ENCODE measurements at places on chromosomes 11 and 22.

GRCh38 chr22:23829845-23830372, 8.9 kb downstream of the DERL3 start:
- no peak for DNase-seq

DNA sequence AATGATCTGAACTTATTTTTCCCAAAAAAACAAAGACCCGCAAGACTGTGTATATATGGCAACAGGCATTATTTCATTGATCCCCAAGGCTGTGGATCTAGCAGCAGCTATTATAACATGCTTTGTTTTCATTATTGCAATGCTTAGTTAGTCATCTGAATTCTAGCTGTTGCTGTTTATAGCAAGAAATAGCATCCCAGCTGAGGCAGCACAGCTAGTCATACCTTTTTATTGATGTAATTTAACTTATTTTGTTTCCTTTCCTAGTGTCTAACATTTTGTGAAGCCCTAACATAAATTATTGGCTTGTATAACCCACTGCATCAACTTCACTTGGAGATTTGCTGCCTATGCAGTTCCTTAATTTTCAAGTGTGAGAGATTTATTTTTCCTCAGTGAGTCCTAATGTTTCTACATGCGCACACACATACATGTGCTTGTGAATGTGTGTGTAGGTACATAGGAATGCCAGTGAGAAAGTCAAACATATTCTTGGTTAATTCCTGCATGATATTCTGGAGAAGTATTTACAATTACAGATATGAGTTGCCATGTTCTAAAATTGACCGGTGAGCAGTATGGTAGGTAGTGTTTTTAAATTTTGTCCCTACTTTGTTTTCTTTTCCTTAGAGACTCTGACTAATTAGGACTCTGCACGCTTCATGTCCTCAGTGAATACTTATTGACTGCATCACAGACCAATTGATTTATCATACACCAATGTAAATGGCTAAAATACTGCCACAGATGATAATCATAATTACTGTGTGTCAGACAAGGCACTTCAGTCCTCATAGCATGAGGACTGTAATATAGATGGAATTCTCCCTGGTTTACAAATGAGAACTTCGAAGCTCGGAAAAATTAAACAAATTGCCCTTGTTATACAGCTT, 119.3 kb downstream of the WNT11 start:
- DNase-seq = no peak

DNA sequence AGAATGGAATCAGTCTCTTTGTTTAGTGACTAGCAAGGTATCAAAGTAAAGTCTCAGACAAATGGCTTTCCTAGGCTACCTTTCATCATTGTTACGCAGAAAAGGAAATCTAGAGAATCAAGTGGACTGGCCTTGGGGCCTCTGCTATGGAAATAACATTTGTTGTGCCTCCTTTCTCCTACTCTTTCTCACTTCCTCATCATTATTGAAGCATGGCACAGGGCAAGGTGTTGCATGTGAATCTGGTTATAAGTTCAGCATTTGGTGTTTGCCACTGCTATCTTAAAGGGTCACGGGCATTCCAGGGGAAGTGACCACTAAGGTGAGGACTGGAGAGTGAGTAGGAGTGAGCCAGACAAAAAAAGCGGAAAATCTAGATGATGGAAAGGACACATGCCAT, 54.9 kb downstream of the GLYATL1 start:
- no peak for DNase-seq

- no peak for DNase-seq
Observed at GRCh38 chr11:126115816-126116331, 53.2 kb upstream of the CDON start.

DNA sequence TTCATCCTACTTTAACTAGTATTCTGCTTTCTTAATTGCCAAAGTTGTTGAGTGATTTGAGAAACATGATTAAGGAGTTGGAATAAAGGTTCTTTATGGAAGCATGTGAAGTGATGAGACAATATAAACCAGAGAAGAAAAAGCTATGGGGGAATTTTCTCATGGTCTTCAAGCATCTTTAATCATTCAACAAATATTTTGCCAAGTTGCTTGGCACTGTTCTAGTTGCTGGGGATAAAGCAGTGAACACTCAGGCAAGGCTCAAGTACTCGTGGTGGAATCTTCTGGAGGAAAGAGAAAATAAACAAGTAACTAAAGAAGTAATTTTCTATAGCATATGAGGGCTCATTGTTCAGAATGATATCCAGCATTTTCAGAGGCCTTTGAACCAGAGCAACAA, 9.2 kb upstream of the PIWIL4 start:
- no peak for DNase-seq

- no peak for DNase-seq
Observed at GRCh38 chr11:84420271-84420670, 1134.1 kb upstream of the CCDC90B start.

- no peak for DNase-seq
Observed at GRCh38 chr11:72354356-72355115, 79.8 kb downstream of the CLPB start.

DNA sequence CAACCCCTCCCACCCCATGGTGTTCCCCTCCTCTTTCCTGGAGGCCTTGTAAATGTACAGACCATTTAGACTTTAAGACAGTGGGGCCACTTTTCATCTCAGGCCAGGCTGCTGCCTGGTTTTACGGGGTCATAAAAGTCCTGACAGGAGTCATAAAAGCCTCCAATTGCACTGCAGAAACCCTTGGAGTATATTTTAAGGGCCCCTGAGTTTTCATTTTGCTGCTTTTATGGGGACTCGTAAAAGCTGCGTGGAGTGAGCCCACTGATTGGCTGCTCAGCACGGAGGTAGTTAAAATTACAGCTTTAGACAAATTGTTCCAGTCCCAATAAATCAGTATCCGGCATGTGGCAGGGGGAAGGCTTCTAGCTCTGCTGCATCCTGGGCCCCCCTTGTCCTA, 627.6 kb downstream of the NTM start:
- DNase-seq = no peak

- no peak for DNase-seq
Observed at GRCh38 chr22:31049815-31050420, 31.2 kb upstream of the SMTN start.

DNA sequence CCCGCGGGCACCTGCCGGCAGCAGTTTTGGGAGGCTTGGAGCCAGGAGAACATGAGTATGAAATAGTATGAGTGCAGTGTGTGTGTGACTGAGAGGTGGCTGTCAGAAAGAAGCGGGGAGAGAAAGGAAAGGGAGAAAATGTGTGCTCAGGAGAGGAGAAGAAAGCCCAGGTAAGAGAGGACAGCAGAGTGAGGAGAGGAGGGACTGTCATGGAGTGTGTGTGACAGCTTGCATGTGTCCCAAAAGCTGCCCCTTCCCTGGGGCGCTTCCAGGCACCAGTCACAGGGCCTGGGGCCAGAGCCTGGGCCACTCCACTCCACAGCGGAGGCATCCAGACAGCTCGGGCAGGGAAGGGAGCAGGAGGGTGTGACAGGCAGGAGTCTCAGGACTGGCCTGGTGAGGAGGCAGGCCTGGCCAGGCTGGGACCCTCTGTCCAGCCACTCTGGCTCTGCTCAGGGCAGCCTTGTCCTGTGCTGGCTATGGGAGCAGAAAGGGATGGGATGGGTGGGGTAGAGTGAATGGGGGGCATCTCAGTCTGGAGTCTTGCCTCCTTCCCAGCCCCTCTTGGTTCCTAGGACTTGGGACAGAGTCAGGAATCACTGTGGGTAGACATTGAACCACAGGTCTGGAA, 949 bp downstream of the MMP11 start:
- DNase-seq = no peak

- DNase-seq = no peak
Observed at GRCh38 chr22:40654522-40655167, 18.1 kb upstream of the MRTFA start.

DNA sequence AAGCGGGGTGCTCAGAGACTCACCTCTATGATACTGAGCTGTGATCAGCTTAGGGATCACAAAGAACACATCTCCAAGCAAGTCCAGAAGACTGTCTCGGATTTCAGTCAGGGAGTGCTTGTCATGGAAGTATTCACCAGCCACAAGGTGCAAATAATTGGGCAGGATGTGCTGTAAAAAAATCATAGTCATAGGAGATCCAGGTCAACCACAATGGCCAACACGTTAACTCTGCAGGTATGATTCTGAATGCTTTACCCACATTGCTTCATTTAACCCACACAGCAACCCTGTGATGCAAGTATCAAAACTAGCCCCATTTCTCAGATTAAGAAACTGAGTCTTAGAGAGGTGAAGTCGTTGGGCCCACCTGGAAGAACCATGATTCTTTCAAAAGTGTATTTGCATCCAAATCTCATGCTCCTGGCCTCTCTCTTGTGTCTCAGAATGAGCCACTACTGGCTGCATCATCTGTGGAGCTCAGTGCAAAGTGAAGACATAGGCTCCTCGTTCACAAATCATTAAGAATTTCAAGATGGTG, 179.3 kb downstream of the BCR start:
- no peak for DNase-seq

- no peak for DNase-seq
Observed at GRCh38 chr22:39478441-39478850, 21.6 kb downstream of the MGAT3 start.

DNA sequence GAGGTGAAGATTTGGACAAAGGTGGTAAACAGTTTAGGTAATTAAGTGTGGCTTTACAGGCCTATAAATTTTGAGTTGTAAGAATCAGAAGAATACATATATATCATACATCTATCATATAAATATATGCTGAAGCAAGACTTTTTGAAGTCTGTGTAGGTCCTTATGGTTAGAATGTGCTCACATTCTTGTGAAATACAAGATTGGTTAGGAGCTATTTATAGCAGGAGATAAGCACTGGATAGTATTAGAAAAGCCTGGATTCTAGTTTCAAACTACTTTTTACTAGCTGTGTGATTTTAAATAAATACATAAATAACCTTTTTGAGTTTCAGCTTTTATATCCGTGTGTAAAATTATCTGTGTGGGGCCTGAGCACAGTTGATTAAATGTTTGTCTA, 42.3 kb downstream of the ANKRD42 start:
- DNase-seq = no peak

DNA sequence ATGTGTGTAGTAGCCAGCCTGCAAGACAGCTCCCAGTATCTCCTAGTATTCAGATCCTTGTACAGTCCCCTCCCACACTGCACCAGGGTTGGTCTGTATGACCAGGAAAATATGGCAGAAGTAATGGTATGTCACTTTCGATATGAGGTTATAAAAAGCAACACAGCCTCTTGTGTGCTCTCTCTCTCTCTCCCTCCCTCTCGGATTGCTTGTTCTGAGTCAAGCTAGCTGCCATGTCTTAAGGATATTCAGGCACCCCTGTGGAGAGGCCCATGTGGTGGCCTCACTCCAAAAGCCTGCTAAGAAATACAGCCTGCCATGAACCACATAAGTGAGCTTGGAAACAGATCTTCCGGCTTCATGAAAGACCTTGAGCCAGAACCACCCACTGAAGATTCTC, 25.4 kb downstream of the FXYD6 start:
- no peak for DNase-seq

DNA sequence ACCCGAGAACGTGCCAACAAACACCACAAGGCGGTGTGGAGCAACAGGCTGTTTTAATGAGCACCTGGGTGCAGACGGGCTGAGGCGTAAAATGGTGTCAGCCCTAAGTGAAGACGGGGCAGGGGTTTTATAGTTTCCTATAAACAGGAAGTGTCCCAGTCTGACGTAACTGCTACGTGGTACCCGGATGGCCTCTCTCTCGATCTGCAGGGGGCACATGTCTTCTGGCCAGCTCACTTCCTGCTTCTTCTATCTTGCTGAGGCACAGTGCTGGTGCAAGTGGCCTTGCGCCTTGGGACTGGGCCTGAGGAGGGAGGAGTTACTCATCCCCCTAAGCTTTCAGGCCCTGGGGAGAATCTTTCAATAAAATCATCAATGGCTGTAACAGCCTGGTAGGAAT, 20.9 kb downstream of the OOSP3 start:
- no peak for DNase-seq

DNA sequence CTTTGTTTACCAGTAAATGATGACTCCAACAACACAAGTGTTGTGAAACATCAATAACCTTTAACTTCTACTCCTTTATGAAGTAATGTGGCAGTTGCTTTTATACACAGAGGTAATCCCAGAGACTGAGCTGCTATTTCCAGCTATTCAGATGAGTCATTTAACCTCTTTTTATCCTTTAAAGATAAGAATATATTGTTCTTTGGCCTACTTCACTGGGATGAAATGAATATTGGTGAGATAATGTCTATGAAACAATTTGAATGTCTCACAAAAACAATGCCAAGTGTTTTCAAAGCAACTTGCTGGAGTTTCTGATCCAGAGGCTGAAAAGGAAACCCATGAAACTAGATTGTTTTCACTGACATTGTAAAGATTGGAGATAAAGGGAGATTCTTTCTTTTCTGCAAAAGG, 564.4 kb upstream of the LUZP2 start:
- no peak for DNase-seq

GRCh38 chr11:64100360-64100759, 64.6 kb downstream of the FLRT1 start:
- no peak for DNase-seq

- DNase-seq = no peak
Observed at GRCh38 chr22:49715450-49715849, 112.2 kb downstream of the BRD1 start.

DNA sequence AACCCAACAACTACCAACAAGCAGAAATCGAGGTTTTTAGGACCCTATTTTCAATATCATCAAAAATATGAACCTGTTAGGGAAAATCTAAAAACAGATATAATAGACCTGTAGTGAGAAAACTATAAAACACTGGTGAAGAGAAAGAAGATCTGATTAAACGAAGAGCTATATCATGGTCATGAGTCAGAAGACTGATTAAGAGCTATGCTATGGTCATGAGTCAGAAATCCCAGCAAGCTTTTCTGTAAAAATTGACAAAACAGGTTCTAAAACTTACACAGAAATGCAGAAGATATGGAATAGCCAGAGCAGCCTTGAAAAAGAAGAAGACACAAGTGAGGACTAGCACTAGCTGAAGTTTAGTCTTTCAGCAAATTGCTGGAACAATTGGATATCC, 345.0 kb downstream of the TBC1D22A start:
- DNase-seq = no peak

GRCh38 chr11:130023204-130023603, 20.6 kb upstream of the PRDM10 start:
- DNase-seq = no peak

GRCh38 chr11:15988016-15988550, 368.3 kb downstream of the SOX6 start:
- DNase-seq = no peak

DNA sequence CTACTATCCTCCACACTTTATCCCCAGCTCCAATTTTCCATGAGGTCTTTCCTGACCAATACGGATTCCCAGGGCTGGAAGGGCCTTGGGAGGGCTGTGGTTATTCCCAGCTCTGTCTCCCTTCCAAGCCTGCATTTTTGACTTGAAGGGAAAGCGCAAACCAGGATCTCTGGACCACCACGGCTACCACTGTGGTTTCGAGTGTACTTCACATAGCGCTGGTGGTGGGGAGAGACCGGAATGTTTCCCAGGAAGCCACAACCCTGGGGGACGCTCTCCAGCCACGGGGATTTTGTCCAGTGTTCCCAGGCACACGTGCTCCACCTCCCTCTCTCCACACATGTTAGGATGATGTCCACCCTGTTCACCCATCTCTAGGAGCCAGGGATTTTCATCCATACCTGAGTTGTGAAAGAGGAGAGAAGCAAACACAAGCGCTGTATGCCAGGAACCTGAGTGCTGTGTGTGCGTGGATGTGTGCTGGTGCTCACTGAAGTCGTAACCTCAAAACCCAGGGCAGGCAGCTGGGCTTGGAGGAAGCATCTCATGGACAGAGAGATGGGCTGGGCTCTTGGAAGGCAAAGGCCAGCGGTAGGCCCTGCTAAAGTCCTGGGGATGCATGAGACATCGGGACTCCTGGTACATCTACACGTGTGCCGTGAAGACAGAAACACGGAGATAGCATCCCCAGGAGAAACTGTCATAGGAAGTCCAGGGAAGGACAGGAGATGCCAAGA, 1.3 kb upstream of the NPTXR start:
- DNase-seq = no peak
